ENCODE measurements at places on chromosomes 3 and 15.

DNA sequence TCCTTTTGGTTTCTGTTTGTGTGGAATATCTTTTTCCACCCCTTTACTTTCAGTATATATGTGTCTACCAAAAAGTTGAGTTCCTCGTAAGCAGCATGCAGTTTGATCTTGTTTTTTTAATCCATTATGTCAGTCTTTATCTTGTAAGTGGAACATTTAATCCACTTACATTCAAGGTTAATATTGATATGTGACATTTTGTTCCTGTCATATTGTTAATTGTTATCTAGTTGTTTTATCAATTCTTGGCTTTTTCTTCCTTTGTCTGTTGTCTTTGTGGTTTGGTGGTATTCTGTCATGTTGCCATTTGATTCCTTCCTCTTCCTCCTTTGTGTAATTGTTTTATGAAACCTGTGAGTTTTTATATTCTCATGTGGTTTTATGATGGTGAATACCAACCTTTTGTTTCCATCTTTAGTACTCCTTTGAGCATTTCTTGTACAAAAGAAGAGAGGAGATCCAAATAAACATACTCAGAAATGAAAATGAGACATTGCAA, 43.4 kb upstream of the XCR1 start:
- DNase-seq, result peak; percentile 51

DNA sequence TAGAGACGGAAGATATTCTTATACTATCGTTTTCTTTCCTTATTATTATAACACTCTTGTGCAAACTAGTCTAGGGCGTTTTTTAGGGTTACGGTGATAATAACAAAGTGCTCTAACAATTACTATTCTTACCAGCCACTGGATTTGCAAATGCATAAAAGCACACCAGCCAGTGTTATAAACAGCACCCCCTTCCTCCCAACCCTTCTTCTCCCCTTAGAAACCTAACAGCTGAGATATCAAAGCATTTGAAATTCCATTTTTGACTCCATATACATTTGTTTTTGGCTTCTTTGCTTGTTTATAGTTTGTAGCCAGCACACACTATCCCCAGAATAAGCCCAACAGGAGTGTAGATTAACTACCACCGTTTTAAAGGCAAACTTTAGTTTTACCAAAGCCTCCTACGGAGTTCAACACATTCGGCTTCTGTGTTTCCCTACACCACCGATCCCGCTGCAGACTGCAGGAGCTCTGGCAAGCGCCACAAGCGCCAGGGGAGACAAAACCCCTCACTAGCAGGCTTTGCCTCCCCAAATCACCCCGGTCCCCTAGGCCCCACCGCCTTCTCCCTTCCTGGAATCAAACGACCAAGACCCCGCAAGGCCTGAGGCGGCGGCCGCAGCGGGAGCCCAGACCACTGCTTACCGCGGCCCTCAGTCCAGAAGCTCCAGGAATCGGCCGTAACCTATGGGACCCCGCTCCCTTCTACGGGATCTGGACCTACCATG, 461 bp downstream of the COPB2 start:
- DNase-seq, result peak; percentile 64

- DNase-seq, result peak; percentile 17
Measured at GRCh38 chr3:161081633-161082032, 23.5 kb downstream of the B3GALNT1 start.

DNA sequence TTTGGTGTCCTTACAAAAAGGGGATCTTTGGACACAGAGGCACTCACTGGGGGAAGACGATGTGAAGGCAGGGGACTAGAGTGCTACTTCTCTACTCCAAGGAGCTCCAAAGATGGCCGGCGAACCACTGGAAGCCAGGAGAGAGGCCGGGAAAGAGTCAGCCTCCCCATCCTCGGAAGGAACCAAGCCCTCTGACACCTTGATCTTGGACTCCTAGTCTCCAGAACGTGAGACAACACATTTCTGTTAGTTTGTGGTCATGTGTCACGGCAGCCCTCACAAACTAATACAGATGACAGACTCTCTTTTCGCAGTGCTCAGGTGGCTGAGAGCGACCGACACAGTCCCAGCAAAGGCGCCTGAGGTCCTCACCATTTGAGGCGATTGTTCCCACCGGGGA, 24.4 kb upstream of the ATP2B2 start:
- DNase-seq, result no peak

DNA sequence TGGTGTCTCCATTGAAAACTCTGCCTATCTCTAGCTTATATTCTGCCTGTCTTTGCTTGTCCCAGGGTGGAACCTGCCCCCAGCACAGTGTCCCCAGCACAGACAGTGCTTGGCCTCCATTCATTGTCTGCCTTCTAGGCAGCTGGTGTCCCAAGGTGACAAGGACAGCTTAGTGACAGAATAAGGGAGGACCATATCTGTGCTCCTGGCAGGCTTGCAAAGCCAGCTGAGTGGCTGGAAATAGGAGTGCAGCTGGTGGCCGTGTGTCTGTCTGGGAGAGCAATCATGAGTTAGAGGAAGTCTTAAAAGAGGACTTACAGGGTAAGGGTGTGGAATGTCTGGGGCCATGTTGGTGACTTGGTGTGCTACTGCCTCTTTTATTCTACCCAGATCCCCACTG, 33.4 kb downstream of the SCN5A start:
- DNase-seq, result no peak

DNA sequence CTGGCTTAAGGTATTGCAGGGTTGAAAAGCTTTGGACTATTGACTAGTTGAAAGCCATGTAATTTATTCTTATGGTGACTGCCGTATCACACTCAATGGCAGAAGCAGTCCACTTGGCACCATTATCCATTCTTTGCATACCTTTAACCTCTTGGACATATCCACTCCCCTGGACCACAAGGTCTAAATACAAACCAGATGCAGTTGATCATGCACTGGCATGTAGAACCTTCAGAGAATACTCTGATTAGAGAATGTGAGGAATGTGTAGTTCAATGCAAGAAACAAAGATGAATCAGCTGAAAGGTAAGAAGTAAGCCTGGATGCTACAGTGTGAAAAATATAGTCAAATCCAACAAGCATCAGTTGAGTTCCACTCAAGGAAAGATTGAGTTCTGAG, 93.1 kb downstream of the FRMD5 start:
- DNase-seq, result no peak

- DNase-seq, result no peak
Measured at GRCh38 chr3:123733341-123733740, 148.5 kb upstream of the HACD2 start.

DNA sequence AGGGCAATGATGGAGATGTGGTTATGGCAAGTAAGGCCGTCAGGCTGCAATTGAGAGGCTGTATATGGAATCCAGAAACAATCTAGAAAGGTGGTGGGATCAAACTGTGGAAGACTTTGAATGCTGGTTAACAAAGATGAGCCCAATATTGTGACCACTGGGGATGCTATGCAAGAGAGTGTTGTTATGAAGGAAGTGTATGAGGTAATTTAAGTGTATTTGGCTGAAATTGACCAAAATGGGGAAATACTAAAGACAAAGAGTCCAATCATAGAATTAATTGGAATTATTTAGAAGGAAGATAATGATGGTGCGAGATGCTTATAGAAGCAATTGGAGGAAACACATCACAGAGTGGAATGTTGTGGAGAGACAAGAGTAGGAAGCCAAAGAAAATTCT, 24.5 kb downstream of the BTLA start:
- DNase-seq, result no peak

DNA sequence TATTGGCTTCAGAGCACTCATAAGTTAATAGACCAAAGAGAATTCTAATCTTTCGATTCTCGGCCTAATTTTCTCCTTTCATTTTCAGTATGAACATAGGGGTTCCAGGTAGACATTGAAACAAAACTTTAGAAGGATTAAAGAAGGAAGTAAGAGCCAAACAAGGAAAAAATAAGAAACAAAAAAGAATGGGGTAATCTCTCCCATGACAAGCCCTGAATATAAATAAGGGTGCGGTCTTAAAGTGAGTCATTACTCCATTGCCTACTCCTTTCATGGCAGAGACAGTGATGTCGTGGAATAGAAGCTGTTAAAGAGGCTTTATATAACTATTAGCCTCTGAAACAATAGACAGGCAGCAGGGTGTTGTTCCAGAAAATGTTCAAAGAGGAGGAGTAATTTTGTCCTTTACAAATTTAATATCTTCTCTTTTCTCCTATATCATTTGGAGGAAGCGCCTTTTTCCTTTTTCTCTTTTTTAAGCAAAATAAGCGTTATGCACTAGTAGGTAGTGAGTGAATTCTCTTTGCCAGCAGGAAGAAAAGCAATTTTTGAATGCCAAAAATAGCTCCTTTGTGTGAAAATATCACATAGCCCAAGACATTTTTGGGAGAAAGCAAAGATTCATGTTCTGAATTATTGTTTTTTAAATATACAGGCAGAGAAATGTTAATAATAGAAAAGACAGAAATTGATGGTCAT, 607.9 kb upstream of the KCNMB2 start:
- DNase-seq, result no peak

DNA sequence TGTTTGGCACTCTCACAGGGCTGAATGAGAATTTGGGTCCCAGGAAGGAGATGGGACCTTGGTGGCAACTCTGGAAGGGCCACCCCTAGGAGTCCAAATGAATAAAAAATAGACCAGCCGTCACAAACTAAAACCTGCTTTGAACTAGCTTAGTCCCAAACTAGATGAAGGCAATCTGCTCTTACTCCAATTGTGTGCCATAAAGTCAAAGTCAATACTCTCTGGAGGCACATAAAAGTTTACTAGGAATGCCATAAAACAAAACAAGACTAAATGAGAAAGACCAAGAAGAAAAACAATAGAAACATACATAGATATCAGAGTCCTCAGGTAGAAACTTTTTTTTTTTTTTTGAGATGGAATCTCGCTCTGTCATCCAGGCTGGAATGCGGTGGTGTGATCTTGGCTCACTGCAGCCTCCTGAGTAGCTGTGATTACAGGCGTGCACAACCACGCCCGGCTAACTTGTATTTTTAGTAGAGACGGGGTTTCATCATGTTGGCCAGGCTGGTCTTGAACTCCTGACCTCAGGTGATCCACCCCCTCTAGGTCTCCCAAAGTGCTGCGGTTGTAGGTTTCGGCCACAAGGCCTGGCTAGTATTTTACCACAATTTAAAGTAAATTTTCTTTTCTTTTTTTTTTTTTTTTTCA, 8.1 kb downstream of the GOLGA6L2 start:
- no peak for DNase-seq

GRCh38 chr15:50996641-50997040, 88.2 kb downstream of the AP4E1 start:
- DNase-seq, result no peak

- DNase-seq, result no peak
Measured at GRCh38 chr15:80581976-80582375, 113.1 kb upstream of the ABHD17C start.

DNA sequence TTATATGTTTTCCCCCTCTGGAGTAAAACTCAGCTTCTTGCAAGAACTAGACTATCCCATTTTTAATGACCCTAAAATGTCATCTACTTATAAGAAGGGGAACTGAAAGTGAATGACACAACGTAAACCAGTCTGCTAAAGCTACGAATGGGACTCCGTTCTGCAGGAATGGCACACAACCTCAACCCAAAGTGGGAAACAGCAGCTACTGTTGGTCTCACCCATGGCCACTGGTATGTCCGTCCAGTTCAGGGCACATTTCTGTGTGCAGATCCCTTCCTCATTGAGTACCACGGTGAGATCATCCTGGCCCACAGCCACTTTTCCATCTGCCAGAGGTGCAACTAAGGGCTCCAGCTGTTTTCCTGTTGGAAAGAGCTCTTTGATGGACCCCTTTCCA, 23.8 kb downstream of the VPS39 start:
- no peak for DNase-seq

GRCh38 chr3:60386306-60386705, 864.9 kb downstream of the FHIT start:
- DNase-seq, result peak; percentile 41

- DNase-seq, result no peak
Measured at GRCh38 chr3:131717493-131717892, 214.7 kb upstream of the MRPL3 start.

DNA sequence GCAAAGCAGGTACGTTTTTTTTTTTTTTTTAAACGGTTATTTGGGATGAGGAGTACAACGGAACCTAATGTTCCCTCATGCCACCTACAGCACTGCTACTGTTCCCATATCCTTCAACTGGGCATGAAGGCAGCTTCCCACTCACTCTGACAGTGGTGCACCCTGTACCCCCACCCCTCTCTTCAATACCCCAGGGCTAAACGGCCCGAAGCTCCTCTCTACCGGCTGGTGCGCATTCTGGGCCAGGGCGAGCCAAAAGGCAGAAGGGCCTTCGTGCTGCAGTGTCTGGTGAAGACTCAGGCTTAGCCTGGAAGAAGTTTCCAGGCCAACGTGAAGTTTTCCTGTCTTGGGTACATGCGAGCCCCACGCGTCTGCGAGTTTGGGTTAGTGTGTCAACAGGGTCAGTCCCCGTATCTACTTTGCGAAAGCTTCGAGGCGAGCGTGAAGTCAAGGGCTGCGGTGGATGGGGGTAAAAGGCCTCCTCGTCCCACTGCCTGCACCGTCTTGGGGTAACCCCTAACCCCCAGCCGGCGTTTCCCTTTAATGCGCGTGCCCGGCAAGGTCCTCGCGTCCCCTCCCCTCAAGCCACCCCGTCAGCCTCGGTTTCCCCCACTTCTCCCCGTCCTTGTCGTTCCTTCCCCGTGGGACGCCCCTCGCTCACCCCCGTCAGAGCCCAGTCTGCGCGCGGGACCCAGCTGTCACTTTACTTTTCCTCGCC, 765 bp upstream of the UBE2E2 start:
- DNase-seq, result peak; percentile 57

DNA sequence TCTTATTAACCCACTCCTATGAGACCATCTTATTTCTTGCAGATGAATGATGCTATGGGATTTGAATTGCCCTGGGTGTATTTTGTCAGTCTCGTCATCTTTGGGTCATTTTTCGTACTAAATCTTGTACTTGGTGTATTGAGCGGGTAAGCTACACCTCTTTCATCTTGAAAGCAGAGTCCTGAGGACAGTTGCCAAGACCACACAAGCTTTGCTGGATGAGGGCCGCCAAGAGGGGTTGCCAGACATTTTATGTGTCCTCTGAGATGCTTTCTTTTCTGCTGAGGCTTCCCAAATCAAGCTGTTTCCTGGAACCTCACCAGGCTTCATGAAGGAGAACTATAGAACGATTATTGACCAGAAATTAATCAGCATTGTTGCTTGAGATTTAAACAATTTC, 173.2 kb downstream of the CHDH start:
- no peak for DNase-seq

All from common myeloid progenitor, CD34-positive (primary cell).